ENCODE measurements at places on chromosomes 7 and 10.

DNA sequence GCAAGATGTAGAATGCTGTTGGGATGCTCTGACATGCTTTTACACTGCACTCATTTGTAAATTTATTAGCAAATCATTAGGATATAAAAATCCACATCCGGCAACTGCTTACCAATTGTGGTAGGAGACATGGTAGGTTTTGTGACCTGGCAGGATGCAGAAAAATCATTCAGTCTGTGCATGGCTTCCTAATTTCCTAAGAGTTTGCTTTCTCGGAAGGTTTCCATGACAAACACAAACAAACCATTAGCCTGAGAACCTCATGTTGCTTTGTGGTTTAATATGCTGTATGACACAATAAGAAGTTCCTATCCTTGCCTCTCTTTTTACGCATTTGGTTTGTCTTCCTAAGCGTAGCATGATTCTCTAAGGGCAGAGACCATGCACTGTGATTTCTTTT, 14.7 kb upstream of the LMBR1 start:
- DNase-seq: no peak

- DNase-seq: no peak
Measured at GRCh38 chr10:106894692-106895091, 269.8 kb downstream of the SORCS1 start.

- DNase-seq: no peak
Measured at GRCh38 chr7:117025891-117026290, 72.6 kb downstream of the ST7 start.

GRCh38 chr7:123757095-123757494, 8.3 kb upstream of the WASL start:
- DNase-seq: no peak

GRCh38 chr10:130021383-130021950, 57.4 kb upstream of the EBF3 start:
- DNase-seq: no peak

- DNase-seq: no peak
Measured at GRCh38 chr10:116748041-116748440, 5.7 kb upstream of the HSPA12A start.

DNA sequence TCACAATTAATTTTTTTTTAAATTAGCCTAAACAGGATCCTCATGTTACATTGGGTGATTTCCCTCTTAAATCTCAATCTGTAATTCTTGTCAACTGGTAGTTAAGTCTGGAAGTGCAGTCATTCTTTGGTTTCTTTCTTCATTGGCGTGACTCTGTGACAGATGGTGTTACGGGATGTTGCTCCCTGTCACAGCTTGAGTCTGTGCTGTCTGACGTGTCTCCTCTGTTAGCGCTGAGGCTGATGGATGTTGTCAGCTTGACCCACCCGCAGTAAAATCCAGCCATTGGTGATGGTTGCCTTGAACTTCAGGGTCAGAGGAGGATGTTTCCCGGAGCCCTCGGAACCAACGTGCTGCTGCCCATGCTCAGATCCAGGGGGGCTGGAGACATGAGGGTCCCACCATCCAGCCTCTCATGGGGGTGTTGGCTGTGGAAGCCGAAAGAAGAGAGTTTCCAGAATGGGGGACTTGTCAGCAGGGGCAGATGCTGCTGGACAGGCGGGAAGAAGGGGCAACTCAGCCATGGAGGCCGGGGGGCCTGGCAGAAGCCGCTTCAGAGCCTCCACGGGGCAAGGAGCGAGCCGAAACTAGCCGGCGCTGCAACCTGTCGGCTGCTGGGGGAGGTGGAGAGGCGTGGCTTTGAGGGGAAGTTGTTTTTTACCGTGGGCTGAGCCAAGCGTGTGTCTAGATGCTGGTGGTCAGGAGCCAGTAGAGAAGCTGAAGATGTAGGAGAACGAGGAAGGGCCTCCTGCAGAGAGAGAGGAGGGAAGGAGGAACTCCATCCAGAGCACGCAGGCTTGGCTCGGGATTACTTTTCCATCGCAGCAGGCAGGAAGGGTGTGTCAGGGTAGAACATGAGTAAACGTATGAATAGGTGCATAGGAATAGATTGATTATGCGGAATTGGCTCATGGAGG, 3.5 kb downstream of the SUN1 start:
- DNase-seq: no peak

DNA sequence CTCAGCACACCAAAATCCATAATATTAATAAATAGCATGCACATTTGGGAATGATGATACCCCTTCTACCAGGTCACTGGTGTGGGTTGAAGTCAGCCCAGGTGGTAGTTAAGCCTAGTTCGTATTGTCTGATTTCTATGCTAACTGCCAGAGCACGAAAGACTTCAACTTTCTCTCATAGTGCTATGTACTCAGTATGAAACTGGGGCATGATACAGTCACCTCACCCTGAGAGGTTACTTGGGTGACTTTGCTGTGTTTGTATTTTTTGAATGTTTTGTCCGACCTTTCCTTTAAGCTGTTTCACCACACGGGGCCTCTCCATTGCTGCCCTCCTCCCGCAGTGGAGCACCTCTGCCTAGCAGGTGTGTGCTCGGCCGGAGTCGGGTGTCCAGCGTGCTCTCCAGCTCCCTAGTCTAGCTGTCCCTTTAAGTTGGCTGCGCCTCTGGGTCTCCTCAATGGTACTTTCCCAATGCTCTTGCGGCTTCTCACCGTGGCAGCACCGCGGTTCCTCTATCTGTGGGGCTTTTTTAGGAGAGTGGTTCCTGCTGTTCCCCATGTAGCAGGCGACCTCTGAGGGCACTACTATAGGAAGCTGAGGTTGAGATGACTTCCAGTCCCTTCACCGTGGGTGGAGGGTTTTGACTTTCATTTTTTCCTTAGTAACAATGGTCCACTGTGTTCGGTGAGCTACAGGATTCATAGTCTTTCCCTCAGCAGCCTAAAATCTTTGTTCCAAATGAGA, 524.0 kb upstream of the PFKP start:
- no peak for DNase-seq

DNA sequence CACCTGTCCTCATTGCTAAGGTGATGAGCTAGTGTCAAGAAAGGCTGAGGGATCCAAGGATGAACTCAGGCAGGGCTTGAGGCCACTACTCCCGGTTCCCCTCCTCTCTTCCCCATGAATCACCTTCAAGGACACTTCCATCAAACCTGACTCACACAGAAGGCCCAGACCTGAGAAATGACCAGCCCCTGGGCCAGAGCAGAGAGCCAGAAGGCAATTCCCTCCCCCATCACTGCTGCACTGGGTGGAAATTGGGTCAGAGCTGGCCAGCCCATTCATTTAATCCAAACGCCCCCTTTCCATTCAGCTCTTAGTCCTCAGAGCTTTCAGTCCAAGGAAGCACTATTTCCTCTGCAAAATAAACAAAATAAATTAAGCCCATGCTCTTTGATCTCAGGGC, 182.0 kb downstream of the KCNMA1 start:
- DNase-seq: no peak

- DNase-seq: no peak
Measured at GRCh38 chr7:137462074-137462715, 118.7 kb upstream of the PTN start.

- DNase-seq: peak; percentile 22
Measured at GRCh38 chr10:16470747-16471146, 33.9 kb downstream of the PTER start.

DNA sequence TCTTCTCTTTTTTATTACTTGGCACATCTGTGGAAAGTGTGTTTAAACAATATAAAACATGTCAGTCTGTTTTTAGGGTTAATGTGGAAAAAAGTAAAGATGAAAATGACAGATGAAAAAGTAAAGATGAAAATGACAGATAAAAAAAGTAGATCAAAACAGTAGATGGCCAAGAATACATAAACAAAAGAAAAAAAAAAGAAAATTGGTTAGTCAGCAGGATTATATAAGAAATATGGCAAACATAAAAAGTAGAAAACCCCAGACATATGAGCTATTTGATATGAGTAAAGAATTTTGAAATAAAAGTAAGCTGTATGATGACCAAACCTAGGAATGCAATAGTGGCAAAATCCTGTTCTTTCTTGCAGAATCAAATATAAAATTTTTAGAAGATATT, 365.7 kb upstream of the AKR1E2 start:
- DNase-seq: no peak

- DNase-seq: no peak
Measured at GRCh38 chr10:51244748-51245490, 170.6 kb downstream of the PRKG1 start.

- no peak for DNase-seq
Measured at GRCh38 chr10:78450807-78451485, 417.3 kb downstream of the RPS24 start.

- DNase-seq: no peak
Measured at GRCh38 chr7:83562289-83562688, 86.7 kb downstream of the SEMA3E start.

GRCh38 chr7:16062269-16062668, 359.1 kb downstream of the CRPPA start:
- no peak for DNase-seq

DNA sequence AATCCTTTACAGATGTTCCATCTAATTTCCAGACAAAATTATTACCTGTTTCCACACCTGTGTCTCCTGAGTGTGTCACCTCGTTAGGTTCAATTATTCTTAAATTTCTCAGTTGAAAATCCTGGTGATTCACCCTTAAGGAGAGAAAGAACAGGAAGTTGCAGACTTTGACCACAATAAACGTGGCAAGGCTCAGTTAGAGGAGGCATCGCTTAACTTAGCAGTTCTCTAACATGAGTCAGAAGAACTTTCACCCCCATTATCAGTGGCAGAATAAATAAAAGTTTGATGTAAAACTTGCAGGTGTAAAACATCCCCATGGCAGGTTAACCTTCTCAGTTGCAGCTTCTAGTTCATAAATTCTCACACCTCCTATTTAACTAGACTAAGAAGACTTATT, 8.3 kb downstream of the XPNPEP1 start:
- no peak for DNase-seq

DNA sequence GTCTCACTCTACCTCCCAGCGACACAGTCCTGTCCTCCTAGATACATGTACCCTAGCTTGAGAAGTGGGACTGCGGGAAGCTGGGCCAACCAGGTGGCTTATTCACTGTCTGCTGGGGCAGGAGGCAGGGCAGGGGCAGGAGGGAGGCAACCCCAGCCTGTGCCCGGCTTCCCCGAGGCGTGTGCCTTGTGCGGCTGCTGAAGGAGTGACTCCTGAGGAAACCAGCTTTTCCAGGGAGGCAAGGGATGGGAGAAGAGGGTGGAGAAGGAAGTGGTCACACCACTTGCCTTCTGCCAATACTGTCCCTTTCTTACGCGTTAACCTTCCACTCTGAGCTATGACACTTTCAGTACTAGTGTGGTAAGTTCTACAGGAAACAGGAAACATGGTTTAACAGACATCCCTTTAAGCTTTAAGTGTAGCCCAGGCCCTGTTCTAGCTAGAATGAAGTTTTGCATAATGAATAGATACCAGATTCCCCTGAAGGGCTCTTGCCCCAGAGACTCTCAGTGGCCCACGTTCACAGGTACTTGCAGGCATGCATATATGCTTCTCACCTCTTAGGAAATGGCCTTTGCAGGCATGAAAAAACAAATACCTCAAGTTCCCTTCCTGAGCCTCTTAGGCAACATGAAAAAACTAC, 40.6 kb downstream of the SYPL1 start:
- no peak for DNase-seq

- no peak for DNase-seq
Measured at GRCh38 chr10:86305521-86305920, 61.1 kb downstream of the GRID1 start.

GRCh38 chr10:63712717-63713115, 191.5 kb downstream of the REEP3 start:
- DNase-seq: no peak

DNA sequence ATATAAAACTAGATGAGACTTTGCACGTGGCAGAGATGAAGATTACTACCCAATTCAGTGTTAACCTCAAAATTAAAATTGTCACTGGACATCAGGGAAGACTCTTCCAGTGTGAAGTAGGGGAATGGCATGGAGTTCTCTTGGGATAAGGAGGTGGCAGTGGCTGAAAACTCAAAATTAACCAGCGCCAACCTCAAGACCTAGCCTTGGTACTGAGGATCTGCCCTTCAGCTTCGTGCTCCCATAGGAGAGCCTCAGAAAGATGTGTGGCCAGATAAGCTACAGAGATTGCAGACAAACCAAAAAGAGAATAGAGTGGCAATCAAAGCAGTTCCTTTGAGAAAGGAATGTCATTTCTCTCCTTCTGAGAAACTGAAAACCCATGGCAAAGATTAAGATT, 47.3 kb upstream of the CAPZA2 start:
- no peak for DNase-seq

GRCh38 chr7:12314199-12314598, 89.5 kb downstream of the VWDE start:
- no peak for DNase-seq

GRCh38 chr7:15782656-15783055, 96.2 kb upstream of the MEOX2 start:
- no peak for DNase-seq

DNA sequence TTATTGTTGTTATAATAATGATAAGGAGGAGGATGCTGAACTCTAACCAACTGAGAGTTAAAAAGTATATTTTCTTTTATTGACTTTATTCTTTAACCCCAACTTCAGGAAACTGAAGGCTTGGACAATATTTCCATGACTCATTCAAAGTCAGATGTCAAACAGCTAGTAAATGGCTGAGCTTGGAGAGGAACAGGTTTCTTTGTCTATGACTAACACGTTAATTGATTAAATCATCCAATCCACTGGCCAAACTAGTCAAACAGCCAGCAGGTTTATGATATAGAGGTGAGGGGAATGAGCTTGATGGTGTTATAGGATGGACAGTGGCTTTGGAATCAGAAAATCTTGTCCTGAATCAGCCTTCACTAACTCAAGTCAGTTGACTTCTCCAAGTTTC, 119.1 kb upstream of the WDR11 start:
- no peak for DNase-seq

GRCh38 chr10:62637249-62638061, 167.1 kb upstream of the ADO start:
- DNase-seq: peak; percentile 80

GRCh38 chr10:27743877-27744801, 1.5 kb downstream of the MKX start:
- DNase-seq: no peak

GRCh38 chr7:30750010-30750409, 1.9 kb upstream of the INMT start:
- DNase-seq: no peak

All from stimulated activated CD4-positive, alpha-beta T cell treated with anti-CD3 and anti-CD28 coated beads, Interleukin-15, amount 100 ng/mL, for 48 hours (primary cell).